Activated CD4-positive, alpha-beta T cell treated with anti-CD3 and anti-CD28 coated beads, Interleukin-2, amount 50 U/mL, for 4 hours (primary cell): ENCODE measurements at places on chromosomes 2 and 18.

DNA sequence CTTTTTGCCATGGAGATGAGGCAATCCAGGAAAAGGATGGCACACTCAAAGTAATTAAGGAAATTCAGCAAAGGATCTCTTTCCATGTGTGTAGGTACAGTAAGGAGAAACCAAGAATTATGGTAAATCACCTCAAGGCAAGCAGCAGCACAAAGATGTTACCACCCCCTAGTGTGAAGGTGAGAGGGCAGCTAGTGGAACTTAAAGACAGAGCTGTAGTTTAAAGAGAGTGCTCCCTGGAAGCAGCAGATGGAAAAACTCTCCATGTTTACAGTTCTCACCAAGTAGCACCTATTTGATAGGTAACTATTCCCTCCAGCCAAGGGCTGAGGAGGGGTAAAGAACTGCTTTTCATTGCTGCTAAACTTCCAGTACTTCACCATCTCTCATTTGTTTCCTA is 860.4 kb upstream of the CRIM1 start:
- no peak for DNase-seq

DNA sequence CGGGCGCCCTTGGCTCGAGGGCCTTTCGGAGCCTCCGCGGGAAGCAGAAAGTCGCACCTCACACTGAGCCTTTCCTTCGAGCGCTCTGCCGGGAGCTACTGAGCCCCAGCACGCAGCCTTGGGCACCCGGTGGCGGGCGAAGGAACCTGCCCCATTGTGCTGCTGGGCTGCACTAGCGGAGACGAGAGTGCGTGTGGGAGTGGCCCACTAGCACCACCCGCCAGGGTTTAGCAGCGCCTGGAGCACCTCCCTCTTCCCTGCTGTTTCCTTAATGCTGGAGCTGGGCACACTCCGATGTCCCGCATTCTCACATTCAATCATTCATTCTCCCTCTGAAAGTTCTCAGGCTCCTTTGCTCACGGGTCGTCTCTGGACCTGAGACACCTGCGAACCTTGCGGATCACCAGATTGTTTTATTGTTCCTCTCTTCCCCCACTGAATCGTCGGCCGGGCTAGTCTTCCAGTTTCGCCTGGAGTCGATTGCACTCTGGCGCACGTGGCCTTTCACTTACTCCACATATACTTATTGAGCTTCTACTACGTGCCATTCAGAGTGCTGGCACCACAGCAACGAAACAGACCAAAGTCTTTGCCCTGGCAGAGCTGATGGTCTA is 8.5 kb upstream of the PAX3 start:
- no peak for DNase-seq

DNA sequence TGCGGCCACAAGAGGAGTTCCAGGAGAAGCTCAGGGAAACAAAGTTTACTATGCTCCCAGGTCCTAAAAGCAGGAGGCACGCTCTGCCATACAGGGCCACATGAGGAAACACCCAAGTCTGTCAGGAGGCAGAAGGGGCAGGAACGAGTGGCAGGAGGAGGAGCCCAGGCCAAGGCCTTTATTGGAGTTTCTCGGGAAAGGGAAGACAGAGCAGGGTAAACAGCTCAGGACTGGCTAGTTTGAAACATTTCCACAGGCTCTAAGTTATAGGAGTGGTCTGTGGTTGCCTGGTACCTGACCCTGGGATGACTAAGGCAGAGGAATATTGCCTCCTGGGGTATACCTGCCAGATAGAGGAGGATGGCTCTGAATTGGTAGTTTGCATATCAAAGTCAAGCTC is 3.7 kb upstream of the ZNF638 start:
- DNase-seq = no peak

GRCh38 chr2:225069966-225070365 is 27.7 kb upstream of the DOCK10 start:
- DNase-seq = no peak
